ENCODE measurements at places on chromosomes 5 and 9. TPM values are rescaled to one million over a fixed set of nuclear protein-coding genes. Genes with fewer than 3 reads are reported as not detected.

- DNase-seq = no peak
Observed at GRCh38 chr5:179792612-179793467, 946 bp upstream of the LTC4S start.

- DNase-seq = no peak
Observed at GRCh38 chr9:18299449-18299848, 174.5 kb upstream of the ADAMTSL1 start.

DNA sequence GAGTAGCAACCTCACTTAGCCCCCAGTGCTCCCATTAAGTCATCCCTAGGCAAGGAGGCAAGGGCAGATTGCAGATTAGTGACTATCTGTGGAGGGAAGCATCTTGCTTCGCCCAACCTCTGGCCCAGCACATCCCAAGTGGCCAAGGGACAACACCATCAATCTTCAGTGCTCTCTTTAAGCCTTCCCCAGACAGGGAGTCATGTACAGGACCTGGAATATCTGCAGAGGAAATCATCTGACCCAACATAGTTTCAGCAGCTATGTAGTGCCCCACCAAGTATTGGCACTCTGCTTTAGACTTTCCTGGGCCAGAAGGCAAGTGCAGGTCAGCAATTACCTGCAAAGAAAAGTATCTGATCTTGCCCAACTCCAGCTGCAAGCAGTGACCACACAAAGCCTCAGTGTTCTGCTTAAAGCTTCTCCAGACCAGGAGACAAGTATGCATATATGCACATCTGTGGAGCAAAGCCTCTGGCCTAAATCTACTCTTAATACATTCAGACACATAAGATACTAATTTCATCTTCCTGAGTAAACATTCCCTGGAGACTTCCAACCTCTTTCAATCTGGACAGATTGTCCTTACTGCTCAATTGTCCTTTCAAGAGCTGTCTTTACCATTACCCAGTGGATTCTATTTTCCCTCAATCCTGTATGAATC lies 224.8 kb upstream of the VLDLR start:
- no peak for DNase-seq

GRCh38 chr5:78361631-78361993 lies 1.2 kb downstream of the SCAMP1 start:
- no peak for DNase-seq

GRCh38 chr5:83470526-83471404 lies 779 bp upstream of the VCAN start:
- DNase-seq = no peak

DNA sequence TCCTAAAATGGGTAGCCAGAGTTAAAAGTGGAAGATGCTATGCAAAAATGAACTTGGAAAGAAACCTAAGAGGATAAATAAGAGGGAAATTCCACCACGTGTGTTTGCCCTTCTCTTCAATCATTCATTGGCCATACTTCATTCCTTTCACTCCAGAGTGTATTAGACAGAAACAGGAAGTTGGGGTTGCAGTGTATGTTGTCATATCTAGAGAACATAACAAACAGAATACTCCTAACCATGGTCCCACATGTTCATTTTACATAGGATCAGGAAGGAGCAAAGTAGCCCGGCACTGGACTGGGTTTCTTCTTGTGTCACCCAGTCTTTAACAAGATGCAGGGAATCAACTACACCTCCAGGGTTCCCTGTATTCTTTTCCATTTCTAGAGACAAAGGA lies 7.6 kb upstream of the GPBP1 start:
- DNase-seq = no peak

DNA sequence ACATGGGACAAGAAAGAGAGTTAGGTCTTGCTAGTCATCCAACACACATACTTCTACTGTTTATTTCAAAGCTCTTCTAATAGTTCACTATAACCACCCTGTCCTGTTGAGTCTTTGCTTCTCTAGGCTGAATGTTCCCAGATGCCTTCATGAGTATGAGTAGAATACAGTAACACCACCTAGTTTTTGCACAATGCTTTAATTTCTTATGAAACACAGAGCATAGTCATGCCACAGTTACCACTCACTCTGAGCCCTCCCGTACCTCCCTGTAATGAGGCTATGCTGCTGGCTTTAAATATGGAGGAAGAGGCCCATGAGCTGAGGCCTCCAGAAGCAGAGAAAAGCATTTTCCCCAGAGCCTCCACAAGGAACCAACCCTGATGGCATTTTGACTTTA lies 75.0 kb upstream of the SLC1A3 start:
- no peak for DNase-seq

DNA sequence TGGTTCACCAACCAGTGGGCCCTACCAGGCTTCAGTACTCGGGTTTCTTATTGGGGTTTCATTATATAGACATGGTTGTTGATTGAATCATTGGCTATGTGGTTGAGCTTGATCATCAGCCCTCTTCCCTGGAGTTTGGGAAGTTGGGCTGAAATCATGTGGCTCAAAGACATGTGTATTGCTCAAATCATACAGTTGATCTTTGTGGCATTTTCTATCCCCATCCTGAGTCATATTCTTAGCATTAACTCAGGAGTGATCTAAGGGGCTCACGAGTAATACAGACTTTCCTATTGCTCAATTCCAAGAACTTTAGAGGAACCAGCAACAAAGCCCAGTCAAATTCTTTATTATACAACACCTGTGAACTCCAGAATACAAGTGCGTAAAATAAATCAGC lies 66.2 kb downstream of the SMC5 start:
- no peak for DNase-seq

- no peak for DNase-seq
Observed at GRCh38 chr5:10588779-10589447, 25.0 kb downstream of the ANKRD33B start.

DNA sequence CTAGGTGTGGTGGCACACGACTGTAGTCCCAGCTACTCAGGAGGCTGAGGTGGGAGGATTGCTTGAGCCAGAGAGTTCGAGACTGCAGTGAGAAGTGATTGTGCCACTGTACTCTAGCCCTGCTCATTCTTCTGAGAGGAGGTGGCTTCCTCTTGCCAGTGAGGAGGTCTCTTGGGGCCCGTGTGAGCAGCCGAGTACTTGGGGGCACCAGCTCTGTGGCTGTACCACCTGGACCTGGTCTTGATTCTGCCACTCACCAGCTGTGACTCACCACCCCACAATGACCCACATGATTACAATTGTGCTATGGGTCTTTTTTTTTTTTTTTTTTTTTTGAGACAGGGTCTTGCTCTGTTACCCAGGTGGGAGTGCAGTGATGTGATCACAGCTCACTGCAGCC lies 18.0 kb upstream of the CRB2 start:
- DNase-seq = no peak

DNA sequence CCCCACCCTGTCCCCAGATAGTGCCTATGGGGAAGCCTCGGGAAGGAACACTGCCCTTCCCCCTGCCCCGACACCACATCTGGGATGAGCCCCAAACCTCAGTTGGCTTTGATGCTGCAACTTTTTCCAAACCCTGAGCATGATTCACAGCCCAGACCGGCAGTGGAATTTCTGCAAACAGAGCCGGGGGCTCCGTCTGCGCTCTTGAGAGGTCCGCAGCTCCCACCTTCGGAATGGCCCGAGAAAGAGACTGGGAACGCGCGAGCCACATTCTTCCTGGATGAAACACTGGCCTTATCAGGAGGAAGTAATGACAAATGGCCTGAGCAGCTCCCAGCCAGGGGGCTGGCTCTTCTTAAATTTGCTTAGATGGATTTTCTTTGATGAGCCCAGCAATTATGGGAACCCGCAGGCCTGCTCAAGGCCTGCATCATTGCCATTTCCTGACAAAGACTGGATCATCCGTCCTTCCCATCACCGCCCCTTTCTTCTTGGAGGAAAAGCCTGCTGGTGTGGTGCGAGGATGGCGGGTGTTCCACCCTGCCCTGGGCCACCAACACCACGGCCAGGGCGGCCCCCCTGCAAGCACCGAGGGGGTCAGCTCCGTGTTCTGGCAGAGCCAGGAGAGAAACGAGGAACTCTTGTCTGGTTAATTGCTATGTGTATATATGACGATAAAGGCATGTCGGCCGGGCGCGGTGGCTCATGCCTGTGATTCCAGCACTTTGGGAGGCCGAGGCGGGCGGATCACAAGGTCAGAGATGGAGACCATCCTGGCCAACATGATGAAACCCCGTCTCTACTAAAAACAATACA lies 38.8 kb upstream of the COL5A1 start:
- peak; percentile 30 for DNase-seq

The FRMD3 gene
- total RNA-seq = 14.1 TPM

The PKN3 gene
- total RNA-seq = 7.0 TPM

The MRRF gene
- total RNA-seq = 32.5 TPM

The LECT2 gene
- total RNA-seq = not detected
